ENCODE measurements at places on chromosomes 1 and 21.

DNA sequence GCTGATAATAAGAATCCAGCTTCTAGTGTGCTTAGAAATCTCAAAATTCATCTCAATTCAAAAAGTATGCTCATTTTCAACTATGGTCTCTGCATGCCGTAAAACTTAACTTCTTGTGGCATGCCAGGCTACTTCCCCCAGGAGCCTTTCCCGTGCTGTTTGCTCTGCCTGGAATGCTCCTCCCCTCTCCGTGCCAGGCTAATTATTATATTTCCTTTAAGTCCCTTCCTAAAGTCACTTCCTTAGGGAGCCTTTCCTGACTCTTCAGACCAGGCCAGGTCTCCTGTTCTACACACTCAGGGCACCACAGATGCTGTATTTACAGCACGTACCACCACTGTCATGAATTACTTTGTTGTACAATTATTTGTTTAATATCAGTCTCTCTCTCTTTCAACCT lies 67.1 kb upstream of the PPP2R5A start:
- no peak for DNase-seq

DNA sequence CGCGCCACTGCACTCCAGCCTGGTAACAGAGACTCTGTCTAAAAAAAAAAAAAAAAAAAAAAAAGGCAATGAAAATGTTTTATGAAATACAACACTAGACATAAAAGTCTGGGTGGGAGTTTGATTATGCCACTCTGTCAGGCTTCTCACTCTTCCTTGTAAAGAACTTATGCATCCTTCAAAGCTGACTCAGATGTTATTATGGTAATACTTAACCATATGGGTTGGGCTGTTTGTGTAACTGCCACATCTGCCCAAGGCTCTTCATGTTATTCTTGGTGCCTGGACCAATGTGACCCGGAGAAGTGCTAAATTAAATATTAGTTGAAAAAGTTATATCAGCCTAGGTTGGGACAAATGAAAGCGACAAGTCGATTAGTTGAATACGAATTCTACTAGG lies 23.8 kb downstream of the FAM89A start:
- DNase-seq: no peak

GRCh38 chr1:37069406-37069805 lies 35.1 kb upstream of the GRIK3 start:
- no peak for DNase-seq

DNA sequence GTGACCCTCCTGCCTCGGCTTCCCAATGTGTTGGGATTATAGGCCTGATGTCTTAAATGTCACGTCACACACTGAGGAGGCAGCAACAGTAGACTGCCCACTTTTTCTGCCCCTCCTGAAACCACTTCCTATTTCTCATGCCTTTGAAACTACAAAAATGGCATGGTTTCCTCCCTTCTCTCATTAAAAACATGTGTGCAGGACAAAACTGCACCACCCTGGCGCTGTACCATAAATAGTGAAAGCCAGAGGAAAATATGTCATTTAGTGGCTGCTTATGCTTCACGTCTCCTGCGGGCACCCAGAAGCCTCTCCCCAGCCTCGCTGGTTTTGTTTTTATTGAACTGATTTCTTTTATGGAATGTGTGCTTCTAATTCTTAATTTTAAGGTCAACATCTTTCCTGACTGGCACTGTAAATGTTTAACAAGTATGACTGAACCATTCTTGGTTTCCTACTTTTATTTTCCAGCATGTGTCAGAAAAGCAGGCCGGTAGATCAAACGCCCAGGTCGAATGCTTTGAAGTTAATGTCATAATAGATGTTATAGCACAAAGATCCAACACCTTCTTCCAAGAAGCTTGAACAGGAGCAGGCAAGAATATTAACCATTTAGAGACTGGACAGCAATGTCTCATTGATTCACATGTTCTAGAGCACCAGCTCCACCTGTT lies 59.6 kb upstream of the C1orf87 start:
- DNase-seq: no peak

DNA sequence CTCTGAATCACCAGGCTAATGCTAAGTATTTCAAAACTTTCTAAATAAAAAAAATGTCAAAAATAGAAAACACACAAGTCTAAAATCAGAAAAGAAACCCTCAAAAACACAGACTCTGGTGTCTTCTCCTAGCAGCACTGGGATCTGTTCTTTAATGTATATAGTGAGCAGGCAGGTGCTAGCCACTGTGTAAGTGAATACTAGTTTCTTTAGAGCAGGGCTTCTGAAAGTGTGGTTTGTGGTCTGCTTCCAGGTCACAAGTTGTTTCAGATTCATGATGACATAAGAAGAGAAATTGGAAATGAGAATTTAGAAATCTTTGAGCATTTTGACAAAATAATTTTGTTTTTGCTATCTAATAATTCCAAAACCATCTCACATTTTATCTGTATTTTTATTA lies 763.1 kb downstream of the USP25 start:
- DNase-seq: no peak

GRCh38 chr1:235864931-235865525 lies 1.7 kb downstream of the LYST start:
- no peak for DNase-seq

- DNase-seq: peak; percentile 38
These were observed 10.4 kb upstream of the GALE start for GRCh38 chr1:23810818-23811540.

- no peak for DNase-seq
These were observed 1.7 kb downstream of the CAMK1G start for GRCh38 chr1:209585197-209585596.

DNA sequence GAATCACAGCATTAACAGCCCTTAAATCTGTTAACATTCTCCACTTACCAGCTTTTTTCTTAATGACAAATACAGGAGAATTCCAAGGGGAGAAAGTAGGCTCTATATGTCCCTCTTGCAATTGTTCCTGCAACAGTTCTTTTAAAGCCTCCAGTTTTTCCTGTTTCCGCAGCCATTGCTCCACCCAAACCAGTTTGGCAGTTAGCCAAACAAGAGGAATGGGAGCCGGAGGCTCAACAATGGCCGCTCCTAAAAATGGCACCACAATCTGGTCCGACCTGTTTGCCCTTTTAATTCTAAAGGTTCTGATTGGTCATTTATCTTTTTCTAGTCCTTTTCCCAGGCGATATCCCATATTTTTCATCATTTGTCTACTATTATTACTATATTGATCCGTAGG lies 14.0 kb upstream of the L1TD1 start:
- no peak for DNase-seq

GRCh38 chr1:63773496-63773814 lies 362 bp upstream of the ROR1 start:
- peak; percentile 13 for DNase-seq

DNA sequence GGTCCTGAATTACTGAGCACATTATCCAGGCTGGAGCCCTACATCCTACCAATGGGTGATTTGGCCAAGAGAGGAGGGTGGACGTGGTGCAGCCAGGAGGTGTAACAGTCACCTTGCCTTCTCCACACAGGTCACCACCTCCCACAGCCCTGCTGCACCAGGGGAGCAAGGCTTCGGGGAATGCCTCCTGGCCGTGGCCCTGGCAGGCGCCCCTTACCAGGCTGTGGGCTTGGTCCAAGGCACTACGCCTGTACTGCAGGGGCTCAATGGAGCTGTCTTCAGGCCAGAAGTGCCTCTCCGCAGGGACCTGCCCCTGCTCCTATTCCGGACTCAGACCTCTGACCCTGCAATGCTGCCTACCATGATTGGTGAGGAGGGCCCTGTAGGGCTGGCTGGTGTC lies 26.0 kb downstream of the HMGCS2 start:
- no peak for DNase-seq

DNA sequence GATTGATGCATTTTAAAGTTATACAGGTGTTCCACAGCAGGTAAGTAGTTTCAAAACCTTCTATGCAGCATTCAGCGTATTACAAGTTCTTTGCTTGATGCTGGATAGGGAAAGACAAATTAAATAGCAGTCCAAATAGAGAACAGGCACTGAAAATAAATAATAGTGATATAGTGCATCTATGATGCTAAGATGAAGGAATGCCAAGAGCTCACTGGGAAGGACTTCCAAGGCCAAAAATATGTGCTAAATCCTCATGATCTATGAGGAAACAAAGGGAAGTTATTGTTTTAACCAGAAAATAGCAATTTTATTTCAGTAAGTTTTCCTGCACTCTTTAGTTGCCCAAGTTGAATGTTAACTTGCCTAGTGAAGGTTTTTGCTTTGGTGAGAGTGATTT lies 127.8 kb upstream of the GREM2 start:
- no peak for DNase-seq

DNA sequence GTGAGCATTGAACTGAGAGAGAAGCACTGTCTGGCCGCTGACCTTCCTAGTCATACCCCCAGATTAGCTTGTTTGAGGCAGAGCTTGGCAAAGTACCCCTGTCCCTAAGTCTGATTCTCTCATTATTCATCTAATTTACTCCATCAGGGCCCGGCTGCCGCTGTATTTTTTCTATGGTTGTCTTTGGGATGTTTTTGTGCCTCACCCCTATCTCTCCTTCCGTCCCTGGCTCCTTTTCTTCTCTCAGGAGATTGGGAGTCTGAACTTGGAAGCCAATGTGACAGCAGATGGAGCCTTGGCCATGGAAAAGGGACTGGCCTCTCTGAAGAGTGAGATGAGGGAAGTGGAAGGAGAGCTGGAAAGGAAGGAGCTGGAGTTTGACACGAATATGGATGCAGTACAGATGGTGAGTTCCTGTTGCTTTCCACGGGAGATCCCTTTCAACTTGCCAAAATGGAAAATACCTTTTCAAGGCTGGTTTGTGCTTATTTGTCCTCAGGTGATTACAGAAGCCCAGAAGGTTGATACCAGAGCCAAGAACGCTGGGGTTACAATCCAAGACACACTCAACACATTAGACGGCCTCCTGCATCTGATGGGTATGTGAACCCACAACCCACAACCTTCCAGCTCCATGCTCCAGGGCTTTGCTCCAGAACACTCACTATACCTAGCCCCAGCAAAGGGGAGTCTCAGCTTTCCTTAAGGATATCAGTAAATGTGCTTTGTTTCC lies 53.9 kb downstream of the LAMC2 start:
- DNase-seq: peak; percentile 98

- DNase-seq: no peak
These were observed 267.3 kb upstream of the DUSP10 start for GRCh38 chr1:222009105-222009730.

GRCh38 chr1:223242382-223242955 lies 99.4 kb upstream of the TLR5 start:
- DNase-seq: no peak

GRCh38 chr1:109886827-109887226 lies 23.8 kb upstream of the CSF1 start:
- no peak for DNase-seq

GRCh38 chr1:163768576-163768975 lies 446.8 kb downstream of the NUF2 start:
- no peak for DNase-seq

DNA sequence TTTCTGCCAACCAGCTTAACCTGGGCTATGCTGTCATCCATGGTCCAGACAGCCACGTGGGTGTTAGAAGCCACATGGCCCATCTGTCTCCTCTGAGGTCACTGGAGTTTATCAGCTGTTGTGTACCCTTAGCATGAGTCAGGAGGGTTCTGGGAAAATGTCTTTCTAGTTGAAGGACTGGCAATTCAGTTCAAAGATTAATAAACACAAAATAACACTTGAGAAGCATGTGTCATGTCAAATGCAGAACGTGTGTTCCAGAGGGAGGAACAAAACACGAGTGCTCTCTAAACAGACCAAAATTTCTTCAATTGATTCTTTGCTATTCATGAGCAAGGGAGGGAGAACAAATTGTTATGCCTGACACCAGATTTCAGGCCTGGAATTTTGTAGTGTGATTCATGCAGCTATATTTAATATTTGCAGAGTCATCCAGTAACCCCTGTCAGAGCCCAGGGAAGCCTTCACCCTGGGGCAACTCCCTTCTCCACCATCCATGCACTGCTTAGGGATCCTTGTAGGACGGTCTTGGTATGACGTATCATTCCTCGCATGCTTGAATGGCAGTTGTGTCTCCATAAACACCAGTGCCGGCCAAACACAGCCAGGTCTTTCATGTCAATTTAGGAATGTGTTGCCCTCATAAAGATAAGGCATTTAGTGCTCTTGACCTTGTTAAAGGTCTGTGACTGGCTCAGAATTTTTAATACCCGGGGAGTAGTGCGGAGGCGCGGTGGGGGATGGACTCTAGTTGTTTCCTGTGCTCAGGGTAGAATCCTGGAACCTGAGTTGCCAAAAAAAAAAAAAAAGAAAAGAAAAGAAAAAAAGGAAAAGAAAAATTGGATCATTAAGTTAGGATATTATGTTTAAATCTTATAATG lies 27.7 kb upstream of the DYRK1A start:
- no peak for DNase-seq

GRCh38 chr1:212167098-212167497 lies 118.1 kb upstream of the PPP2R5A start:
- no peak for DNase-seq

GRCh38 chr1:165895451-165895871 lies 68.0 kb downstream of the UCK2 start:
- no peak for DNase-seq

GRCh38 chr1:172670791-172671190 lies 11.9 kb downstream of the FASLG start:
- DNase-seq: no peak

- no peak for DNase-seq
These were observed 45.8 kb upstream of the RALGPS2 start for GRCh38 chr1:178679237-178679636.

- no peak for DNase-seq
These were observed 125.0 kb downstream of the GPR52 start for GRCh38 chr1:174572771-174573170.

GRCh38 chr1:155051777-155052398 lies 772 bp downstream of the ADAM15 start:
- DNase-seq: peak; percentile 47

DNA sequence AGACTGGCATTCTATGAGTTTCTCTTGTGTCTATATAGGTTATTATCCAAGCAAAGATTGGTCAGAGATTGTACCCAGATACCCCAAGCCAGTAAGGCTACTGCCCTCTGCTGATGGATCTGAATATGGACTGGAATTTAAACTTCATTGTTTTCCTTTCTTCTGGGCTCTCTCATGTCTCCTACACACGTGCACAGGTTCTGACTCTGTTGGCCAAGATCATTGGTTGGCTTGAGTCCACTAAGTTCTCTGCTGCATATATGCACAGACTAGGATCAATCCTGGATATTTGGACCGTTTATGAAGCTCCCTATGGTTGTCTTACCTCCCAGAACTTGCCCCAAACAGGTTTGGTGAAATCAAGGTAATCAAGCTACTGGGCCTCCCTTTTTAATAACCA lies 69.7 kb downstream of the CC2D1B start:
- peak; percentile 62 for DNase-seq

Data from cerebellar cortex (tissue), 1 donor.